ENCODE measurements at places on chromosomes 4 and X. TPM values are rescaled to one million over a fixed set of nuclear protein-coding genes. Genes with fewer than 3 reads are reported as not detected.

Gene AKAP4
- not detected for polyA plus RNA-seq

- no peak for DNase-seq
Observed at GRCh38 chr4:153512952-153513500, 46.9 kb downstream of the TMEM131L start.

Gene OTC
- polyA plus RNA-seq: 0.34 TPM

Gene UGT2B10
- polyA plus RNA-seq: not detected

Gene F11
- 0.08 TPM for polyA plus RNA-seq

GRCh38 chr4:84849051-84849640 is 117.3 kb downstream of the WDFY3 start:
- no peak for DNase-seq

DNA sequence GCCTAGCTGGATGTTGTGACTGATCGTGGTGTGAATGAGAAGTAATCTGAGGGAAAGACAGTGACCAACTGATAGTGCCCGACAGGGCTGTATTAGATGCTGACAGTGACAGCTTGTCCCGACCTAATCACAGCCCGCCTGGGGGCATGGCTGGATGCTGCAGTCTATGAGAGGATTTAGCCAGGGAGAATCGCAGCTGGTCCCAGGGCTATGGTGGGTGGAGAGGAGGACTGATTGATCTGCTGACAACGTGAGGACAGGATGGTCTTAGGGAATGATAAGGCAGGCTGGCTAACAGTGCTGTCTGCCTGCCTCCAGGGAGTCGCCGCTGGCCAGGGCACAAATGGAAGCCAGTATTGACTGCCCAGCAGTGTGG is 621 bp upstream of the SUV39H1 start:
- DNase-seq: no peak

GRCh38 chr4:158172261-158173258 is at the start of gene GASK1B:
Gene GASK1B, minus strand, starts transcription at chr4:158173025. Its CDS starts 1,650 bp downstream, at chr4:158171375.
- DNase-seq: no peak

- no peak for DNase-seq
Observed at GRCh38 chr4:184382189-184382846, 92.0 kb downstream of the IRF2 start.

- DNase-seq: no peak
Observed at GRCh38 chrX:31252133-31252532, 180.3 kb upstream of the FTHL17 start.

- DNase-seq: peak; percentile 52
Observed at GRCh38 chr4:54439831-54440243, 210.7 kb downstream of the PDGFRA start.

Gene LPAR4
- not detected for polyA plus RNA-seq

DNA sequence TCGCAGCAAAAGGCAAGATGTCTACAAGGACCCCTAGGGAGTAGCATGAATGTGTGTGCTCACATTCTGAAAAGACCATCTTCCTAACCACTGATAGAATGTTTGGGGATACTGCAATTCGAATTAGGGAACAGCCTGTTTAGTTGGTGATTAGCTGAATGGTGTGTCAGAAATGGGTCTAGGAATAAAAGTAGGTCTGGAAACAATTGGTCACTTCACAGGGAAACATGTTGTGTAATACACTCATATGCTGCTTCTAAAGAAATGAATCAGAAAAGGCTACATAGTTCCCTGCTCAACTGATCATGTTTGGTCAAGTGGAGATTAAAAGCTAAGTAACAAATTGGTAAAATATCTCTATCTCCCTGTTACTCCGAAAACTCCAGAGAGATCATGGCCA is 2362.4 kb upstream of the TENM3 start:
- no peak for DNase-seq

GRCh38 chrX:67718926-67719325 is 175.1 kb downstream of the AR start:
- DNase-seq: peak; percentile 72

Gene HPGDS
- 0.06 TPM for polyA plus RNA-seq

Gene SRPX
- 42.1 TPM for polyA plus RNA-seq

All from psoas muscle (tissue), 8 donors.